ENCODE measurements at places on chromosomes 11 and 22.

GRCh38 chr11:122897606-122898210, 15.1 kb downstream of the JHY start:
- DNase-seq, result no peak

GRCh38 chr11:1139441-1140083, 18.2 kb upstream of the MUC5AC start:
- no peak for DNase-seq

DNA sequence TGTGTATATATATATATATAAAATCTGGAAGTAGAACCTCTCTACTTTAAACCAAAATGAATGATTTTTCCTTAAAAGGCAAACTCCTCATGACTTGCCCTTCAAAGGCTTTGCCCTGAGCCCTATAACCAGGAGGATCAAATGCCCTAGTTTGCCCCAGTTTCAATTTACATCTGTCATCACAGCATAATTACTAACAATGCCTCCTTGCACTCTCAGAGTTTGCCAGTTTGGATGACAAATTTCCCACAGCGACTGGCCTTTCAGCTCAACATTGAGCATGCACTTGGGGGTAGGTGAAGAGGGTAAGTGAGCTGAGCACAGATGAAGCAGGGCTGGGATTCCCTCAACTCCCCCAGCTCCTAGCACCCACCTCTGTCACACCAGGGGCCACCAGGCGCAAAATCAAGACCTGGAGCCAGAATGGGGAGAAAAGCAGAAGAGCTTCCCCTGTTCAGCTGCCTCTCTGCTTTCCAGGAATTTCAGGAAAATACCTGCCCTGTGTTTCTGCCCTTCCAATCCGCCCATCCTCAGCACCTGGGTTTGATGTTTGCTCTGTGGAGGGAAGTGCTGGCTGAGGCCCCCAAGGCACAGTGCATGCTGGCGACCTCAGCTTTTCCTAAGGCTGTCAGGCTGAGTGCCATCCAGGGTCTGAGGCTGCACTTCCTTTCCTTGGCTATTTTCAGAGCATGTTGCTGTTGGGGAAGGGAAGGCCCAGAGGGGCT, 67.5 kb downstream of the ADAMTS15 start:
- no peak for DNase-seq

DNA sequence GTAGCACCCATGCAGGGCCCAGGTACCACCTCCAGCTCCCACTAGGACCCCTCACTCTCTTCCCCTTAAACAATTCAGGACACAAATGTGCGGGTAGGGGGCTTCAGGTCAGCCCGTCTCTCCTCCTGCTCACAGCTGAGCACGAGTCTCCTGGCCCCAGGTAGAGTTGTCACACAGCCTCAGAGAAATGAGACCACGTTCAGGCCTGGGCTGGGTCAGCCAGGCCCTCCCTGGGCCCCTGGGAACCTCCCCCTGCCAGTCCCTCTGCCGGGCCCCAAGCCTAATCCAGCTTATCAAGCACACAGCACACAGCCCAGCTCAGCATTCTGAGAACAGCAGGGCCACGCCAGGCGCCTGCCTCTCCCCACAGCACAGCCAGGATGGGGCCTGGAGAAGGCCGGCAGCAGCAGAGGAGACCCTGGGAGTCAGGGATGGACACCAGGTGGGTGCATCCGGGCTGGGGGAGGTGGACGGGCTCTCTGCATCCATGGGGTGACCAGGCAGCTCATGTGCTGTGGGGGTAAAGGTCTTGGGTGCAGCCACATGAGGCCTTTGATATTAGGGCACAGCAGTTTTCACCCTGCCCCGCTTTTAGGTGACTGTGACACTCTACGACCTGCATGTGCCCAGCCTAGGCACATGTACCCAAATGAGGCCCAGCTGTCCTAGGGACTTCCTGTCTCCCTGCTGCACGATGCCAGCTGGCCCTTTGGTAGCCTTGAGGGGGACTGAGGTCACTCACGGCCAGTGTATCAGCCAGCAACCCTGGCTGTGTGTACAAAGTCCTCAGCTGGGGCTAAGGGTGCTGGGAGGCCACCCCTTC, 87.0 kb downstream of the MORC2 start:
- no peak for DNase-seq

- DNase-seq, result no peak
Measured at GRCh38 chr11:27612932-27613880, 87.0 kb downstream of the BDNF start.

- no peak for DNase-seq
Measured at GRCh38 chr22:47022075-47022473, 259.6 kb downstream of the TBC1D22A start.

DNA sequence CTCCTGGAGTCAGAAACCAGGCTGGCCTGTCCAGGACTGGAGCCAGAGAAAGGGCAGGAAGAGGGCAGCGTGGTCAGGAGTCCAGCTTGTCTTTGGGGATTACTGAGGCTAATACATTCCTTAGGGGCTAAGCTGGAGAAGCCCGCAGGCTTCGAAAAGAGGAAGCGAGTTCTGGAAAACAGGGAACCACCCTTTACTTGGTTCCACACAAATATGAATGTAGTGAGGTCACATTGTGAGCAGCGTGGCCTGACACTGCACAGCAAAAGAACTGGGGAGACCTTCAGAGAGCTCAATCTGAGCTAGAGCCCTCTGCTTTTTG, 132.3 kb downstream of the CEP164 start:
- no peak for DNase-seq

- DNase-seq, result no peak
Measured at GRCh38 chr11:97354026-97354425, 964.2 kb downstream of the JRKL start.
